ENCODE measurements at places on chromosomes 4 and X.

DNA sequence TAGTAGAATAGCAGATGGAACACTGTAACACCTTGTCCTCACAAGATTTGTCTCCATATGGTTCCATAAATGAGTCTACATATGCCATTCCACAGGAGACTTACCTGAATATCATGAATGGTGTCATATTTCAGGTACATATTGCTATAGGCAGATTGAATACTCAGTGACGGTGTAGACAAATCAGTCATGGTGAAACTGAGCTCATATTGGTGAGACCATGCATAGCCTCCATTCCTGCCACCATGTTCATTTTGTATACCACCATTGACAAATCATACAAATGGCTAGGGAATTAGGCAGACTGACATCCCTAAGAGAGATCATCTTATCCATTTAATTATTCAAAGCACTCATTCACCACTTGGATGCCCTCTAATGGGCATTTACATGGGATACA, 38.0 kb upstream of the SPP1 start:
- DNase-seq: no peak

DNA sequence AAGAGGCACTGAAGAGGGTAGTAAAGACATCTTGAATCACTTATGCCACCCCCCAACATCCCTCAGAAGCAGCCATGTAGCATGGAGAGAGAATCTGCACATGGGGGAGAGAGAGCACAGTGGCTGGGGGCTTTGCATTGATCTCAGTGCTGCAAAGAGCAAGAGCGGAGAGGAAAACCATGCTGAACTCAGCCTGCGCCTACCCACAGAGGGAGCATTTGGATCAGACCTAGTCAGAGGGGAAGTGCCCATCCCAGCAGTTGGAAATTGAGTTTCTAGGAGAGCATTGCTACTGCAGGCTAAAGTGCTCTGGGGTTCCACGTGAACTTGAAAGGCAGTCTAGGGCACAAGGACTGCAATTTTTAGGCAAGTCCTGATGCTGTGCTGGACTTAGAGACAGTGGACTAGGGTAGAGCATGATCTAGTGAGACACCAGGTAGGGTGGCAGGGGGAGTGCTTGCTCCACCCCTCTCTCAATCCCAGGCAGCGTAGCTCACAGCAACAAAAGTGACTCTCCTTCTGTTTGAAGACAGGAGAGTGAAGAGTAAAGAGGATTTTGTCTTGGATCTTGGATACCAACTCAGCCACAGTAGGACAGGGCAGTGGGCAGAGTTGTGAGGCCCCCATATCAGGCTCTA, 9.0 kb upstream of the PROM1 start:
- DNase-seq: no peak

DNA sequence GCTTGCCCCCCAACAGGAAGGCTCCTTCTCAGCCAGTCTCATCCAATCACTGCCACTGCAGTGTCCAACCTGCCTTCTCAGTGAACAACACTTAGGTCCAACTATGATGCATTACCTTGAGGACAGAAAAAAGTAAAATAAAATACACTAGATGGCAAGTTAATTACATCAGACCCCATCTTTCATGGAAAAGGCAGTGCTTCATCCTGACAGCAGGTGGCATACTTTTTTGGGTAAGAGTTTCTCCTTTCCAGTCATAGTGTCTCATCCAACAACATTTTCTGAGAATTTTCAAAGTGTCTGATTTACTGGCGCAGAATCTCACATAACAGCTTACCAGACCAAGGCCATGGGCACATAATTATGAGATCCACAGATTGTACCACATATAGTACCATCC, 1742.8 kb downstream of the PCDH7 start:
- no peak for DNase-seq

- DNase-seq: no peak
Observed at GRCh38 chr4:40822420-40823166, 72.8 kb downstream of the NSUN7 start.

- no peak for DNase-seq
Observed at GRCh38 chr4:6527259-6527658, 47.7 kb upstream of the MAN2B2 start.
